Stimulated activated CD4-positive, alpha-beta T cell treated with anti-CD3 and anti-CD28 coated beads, TNF-alpha, amount 100 ng/mL, for 1 hour (primary cell): ENCODE measurements at places on chromosomes 2 and 18.

DNA sequence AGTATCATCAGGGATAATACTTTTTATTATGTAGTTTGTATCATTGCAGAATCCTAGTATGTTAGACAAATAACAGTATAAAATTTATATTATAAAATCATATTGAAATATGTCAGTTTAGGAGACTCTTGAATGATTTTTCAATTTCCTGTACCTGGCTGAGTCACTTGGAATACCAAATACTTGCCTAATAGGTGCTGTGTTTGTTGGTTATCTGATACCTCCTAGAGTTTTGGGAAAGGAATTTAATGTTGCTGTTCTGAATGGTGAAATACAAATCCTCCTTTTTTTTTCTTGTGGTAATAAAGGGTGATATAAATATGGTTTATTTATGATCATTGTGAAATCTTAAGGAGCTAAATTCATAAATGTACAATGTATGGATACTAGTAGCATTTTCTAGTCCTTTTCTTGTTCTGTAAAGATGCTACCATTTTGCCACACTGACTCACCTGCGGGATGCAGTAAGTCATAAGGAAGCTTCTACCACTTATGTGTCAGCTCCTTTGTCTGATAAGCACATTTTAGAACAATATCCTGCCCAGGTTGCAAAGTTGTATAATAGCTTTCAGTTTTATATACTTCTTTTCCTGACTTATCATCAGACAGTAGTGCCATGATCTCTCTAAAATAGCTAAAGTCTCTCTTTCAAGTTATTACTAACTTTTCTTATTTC lies 465.5 kb downstream of the XIRP2 start:
- DNase-seq: no peak

DNA sequence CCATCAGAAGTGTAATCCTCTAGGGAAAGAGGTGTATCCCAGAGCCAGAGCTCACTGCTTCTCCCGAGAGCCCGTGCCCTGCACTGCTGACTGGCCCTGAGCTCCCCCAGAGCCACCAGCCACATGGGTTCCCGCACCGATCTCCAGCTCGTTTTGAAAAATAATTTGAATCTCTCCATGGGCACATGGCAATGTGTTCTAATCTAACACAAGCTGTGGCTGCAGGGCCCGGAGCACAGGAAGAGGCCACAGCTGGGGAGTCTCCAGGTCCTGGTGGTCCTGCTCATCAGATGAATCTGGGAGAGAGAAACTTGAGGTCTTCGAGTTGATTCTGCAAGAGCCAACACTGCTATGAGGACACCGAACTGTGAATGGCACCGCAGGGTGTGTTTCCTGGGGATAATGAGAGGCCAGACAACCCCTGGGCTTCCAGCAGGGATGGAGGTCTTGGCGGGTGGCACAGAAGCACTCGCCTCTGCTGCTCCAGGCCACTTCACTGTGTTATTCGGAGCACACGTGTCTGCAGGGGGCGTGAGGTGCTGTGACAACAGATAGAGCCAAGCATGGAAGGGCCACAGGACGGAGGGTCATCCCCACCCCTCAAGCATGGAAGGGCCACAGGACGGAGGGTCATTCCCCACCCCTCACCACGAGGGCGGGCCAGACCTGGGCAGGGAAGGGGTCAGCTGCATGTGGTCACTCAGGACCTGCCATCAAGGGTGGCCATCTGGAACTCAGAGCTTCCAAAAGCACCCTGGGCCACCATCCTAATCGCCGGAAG lies 196.8 kb downstream of the NDUFA10 start:
- DNase-seq: no peak

DNA sequence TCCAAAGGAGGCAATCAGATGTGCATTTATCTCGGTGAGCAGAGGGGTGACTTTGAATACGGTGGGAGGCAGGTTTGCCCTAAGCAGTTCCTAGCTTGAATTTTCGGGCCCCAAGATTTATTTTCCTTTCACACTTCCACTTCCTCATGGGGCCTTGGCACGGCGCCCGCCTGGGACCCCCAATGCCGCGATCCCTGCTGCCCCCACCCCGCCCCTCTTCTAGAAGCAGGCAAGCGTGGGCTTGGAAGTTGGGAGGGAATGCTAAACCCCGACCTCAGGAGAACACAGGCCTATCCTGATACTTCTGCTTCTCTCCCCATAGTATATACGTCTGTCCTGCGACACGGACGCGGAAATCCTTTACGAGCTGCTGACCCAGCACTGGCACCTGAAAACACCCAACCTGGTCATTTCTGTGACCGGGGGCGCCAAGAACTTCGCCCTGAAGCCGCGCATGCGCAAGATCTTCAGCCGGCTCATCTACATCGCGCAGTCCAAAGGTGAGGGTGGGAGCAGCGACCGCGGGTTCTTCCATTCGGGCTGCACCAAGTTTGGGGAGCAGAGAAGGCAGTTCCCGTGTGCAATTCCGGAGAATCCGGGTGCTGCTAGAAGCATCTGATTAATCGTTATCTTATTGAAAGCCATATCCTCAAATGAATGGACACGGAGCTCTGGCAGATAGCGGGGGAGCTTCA lies 21.6 kb downstream of the TRPM8 start:
- no peak for DNase-seq

DNA sequence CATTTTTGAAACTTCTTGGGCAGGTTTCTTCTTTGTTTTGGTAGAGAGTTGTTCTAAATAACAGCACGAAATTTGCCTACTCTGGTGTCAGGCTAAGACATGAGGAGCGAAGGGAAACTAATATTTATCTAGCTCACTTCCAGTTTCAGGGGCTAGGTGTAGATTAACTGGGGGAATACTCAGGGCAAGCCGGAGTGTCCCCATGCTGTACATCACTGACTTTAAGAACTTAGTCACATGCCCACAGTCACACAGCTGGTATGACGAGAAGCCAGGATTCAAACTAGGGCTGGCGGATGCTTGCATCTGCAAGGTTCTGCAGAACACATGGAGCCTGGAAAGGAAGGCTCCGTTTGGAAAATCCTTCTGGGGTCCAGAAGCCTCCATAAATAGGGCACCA lies 133.3 kb downstream of the ALPK2 start:
- no peak for DNase-seq

- DNase-seq: no peak
Measured at GRCh38 chr2:29697715-29698114, 223.7 kb downstream of the ALK start.

GRCh38 chr2:25386971-25387875 lies 45.5 kb upstream of the DNMT3A start:
- no peak for DNase-seq

DNA sequence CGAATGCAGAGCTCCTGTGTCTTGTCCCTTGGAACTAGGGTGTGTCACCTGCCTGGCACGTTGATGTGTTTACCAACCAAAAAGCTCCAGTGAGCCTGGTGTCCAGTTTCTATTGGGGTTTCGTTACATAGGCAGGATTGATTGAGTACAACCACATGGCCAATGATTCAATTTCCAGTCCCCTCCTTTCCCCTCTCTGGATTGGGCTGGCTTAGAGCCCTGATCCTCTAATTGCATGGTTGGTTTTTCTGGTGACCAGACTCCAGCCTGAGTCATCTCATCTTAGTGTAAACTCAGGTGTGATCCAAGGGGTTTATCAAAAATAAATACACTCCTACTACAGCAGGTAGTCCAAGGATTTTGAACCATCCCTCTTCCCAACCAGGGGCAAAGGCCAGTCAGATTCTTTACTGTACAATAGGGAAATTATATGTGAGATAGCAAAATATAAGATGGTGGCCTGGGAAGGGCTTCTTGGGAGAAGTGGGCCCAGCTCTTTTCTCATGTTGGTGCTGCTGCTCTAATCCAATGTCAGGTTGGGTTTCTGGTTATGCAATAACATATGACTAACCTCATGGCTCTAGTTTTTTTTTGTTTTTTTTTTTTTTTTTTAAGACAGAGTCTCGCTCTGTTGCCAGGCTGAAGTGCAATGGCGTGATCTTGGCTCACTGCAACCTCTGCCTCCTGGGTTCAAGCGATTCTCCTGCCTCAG lies 64.7 kb upstream of the MGAT5 start:
- no peak for DNase-seq

DNA sequence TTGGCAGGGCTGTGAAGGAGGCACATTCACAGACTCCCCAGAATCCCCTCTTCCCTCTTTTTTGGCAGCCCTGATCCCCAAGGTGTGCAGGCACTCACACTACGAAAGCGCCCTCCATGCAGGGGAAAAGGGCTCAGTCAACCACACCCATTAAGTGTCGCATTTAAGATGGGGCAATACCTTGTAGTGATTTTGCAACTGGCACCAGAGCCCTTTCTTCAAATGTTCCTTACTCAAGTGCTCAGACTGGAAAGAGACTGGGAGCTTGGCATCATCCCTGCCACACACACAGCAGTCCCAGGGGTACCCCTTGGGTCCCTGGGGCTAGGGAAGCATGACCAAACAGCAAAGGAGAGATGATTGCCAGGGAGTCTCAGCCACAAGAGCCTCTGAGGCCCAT lies 190.1 kb downstream of the HAUS1 start:
- DNase-seq: no peak

- no peak for DNase-seq
Measured at GRCh38 chr2:121902171-121902591, 146.7 kb downstream of the TSN start.

DNA sequence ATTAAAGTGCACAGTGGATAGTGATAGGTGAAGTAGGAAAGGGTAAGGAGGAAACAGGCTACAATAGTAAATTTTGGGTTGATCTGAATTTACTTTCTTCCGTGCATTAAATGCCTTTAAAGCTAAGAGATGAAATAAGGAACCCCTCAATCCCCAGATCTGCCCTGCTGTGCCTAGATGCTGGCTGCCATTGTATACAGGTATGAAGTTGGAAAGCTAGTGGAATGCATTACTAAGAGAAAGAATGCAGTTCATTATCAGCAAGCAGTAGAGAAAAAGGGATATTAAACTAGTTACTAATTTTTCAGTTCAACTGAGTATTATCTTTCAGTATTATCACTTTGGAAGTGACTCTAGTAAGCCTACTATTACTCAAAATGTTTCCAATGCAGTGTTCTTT lies 93.3 kb downstream of the WDPCP start:
- DNase-seq: no peak

GRCh38 chr18:67232991-67233390 lies 283.5 kb downstream of the DSEL start:
- DNase-seq: no peak

- no peak for DNase-seq
Measured at GRCh38 chr2:216044883-216045486, 31.6 kb upstream of the MREG start.

GRCh38 chr2:238461491-238461890 lies 34.8 kb downstream of the ASB1 start:
- no peak for DNase-seq

DNA sequence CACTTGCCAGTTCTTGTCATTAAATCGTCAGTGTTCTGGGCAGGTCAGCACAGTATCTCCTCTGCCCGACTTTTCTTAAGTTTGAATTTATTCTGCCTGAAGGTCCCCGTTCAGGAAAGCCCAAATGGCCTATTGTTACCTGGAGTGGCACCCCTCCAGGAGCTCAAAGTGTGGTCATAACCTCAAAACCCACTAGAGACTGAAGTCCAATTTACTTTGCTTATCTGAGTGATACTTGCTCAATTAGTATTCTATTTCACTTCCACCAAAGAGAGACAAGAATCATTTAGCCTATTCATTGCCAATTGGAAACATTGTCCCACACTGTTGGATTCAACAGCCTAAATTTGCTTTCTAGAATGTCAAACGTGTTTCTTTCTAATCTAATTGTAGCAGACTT lies 375.3 kb downstream of the LNPK start:
- DNase-seq: no peak

DNA sequence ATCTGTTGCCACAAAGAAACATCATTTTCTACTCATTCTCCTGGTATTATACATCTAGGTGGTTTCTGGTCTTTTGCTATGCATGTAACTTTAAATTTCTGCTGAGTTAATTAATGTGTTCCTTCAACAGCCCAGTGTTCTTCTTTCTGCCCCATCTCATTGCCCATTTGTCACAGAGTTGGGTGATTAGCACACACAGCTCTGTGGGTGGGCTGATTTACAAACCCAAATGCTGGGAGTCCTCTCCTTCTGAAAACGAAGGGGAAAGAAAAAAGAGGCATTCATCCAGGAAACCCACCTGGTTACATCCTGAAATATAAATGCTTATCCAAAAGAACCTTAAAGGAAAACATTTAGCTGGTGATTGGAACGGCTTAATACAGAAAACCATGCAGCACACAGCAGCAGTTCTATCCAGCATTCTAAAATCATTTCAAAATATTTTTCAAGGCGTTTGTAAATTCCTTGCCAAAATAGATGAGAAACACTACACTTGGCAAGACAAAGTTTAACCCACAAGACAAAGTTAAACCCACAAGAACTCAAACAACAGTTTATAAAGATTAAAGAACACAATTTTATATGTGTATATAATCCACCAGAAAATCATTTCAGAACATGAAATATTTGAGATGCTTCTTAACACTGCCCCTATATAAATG lies 177.9 kb downstream of the ANTXR1 start:
- DNase-seq: no peak
